ENCODE measurements at places on chromosomes 4 and X.

DNA sequence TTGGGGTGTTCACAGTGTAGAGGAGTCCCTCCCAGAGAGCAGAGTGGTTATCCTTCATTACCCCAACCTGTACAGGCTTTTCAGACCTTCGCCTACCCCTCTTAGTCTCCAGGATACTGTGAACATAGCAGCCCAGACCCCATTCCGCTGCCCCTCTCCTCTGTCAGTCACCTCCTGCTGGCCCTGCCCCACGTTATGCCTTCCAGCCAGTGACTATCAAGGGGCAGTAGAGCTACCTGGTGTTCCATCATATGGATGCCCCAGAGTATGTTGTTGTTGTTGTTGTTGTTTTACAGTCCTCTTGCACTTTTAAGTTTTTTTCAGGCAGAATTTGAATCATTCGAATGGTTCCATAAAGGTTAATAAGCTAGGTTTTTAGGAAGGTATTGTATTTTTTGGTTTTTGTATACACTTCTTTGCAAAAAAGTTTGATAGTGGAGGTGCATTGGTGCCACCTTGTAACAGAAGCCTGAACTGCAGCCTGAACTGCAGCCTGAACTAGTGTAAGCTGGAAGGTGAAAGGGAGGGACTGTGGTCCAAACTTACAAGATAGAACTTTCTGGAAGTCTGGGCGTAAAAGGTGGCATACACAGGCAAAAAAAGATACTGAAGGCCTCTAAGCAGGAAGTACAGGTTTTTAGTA is 101.4 kb upstream of the RAB40AL start:
- DNase-seq, result no peak

DNA sequence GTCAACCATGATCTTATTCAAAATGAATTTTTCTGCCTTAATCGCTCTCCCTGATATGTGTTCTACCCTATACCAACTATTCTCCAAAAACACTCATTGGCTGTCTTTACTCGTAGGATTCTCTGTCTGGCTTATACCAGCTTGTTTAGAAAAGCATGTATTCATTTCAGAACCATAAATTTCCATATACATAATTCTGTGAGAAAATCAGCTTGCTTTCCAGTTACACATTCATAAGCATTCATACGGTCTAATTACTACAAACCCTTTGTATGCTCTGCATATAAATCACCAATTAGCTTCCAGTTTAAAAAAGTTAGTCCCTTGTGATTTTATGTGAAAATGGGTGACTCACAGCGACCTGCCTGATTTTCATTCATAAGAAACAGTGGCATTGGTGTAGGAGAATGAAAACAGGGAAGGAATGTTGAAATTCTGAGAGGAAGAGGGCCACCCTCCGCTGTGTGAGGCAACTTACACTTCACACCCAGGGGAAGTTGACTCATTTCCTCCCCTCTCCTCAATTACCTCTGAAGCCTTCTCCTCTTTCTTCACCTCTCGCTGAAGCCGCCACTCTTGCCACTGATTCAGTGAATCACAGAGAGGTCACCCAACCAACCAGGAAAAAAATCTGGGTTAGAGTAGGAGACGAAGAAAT is 63.3 kb downstream of the MEPE start:
- DNase-seq, result peak; percentile 87

DNA sequence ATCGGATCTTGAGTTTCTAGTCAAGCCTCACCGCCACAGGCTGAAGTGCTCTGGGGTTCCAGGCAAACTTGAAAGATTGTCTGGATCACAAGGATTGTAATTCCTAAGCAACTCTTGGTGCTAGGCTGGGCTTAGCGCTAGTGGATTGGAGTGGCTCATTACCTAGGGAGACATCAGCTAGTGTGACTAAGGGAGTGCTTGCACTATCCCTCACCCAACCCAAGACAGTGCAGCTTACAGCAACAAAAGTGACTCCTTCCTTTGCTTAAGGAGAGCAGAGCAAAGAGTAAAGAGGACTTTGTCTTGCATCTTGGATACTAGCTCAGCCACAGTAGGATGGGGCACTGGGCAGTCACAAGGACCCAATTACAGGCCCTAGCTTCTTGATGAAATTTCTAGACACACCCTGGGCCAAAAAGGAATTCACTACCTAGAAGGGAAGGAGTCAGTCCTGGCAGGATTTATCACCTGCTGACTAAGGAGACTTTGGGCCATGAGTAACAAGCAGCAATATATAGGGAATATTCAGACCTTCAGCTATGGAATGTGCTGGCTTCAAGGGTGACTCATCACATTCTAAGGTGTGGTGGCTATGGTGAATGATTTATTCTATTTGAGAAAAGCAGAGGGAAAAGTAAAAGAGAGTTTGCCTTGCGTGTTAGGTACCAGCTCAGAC is 1212.4 kb downstream of the PCDH18 start:
- DNase-seq, result peak; percentile 92

GRCh38 chr4:23171976-23172375 is 479.2 kb downstream of the GBA3 start:
- no peak for DNase-seq

DNA sequence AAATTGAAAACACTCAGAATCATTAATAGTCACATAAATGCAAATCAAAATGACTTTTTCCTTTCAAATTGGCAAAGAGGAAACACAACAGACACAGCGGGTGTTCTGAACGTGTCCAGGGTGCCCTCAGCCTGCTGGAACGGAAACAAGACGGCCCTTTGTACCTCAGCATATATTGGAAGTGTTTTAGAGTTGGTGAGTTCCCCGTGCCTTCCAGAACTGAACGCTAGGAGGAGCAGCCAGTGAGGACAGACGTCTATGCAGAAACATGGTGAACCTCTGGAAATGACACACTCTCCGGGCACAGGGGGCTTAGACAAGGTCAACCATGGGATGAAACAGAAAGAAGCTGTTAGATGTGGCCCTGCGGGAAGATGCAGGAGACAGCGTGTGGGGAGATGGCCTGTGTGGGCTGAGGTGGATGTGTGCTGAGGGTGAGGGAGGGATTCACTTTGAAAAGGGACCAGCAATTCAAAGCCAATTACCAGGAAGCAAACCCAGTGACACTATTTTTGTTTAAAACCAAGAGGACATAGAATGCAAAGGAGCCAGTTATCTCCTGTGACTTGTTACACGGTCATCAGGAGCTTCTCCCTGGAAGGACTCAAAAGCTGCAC is 40.4 kb downstream of the RNF212 start:
- peak; percentile 78 for DNase-seq

GRCh38 chr4:76998251-76998901 is 48.8 kb downstream of the SEPTIN11 start:
- no peak for DNase-seq

DNA sequence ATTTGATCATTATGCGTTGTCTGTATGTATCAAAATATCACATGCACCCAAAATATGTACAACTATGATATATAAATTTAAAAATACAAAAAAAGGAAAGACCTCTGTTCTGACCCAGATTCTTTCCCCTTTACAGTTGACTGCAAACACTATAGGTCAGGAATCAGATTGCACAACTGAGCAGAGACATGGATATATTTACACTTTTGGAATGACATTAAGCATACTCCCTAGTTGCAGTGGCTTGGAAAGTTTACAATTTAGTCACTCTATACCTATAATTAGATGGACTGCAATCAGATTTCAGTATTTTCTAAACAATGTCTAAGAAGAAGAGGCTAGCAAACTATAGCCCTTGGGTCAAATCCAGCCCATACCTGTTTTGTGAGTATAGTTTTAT is 98.5 kb upstream of the INPP4B start:
- DNase-seq, result no peak

GRCh38 chr4:25448379-25449109 is 71.5 kb downstream of the ANAPC4 start:
- DNase-seq, result no peak
